Activated CD4-positive, alpha-beta T cell treated with anti-CD3 and anti-CD28 coated beads, Interleukin-2, amount 50 U/mL, for 4 hours (primary cell): ENCODE measurements at places on chromosomes 5 and 9.

DNA sequence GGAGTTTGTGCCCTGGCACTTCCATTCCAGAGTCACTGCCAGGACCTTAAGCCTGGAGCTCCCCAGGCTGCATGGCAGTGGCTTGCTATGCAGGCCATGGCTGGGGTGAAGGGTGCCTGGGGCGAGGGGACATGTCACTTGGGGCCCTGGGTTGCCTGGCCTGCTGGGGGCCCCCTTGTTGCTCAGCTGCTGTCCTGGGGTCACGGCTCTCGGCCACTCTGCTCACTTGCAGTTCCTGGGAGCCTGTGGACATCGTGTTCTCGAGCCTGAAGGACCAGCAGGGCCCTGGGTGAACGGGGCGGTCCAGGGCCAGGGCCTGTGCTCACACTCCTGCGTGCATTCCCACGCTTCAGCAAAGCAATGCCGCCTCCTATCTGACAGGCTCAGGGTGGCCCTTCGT lies 14.5 kb upstream of the SLC2A6 start:
- no peak for DNase-seq

DNA sequence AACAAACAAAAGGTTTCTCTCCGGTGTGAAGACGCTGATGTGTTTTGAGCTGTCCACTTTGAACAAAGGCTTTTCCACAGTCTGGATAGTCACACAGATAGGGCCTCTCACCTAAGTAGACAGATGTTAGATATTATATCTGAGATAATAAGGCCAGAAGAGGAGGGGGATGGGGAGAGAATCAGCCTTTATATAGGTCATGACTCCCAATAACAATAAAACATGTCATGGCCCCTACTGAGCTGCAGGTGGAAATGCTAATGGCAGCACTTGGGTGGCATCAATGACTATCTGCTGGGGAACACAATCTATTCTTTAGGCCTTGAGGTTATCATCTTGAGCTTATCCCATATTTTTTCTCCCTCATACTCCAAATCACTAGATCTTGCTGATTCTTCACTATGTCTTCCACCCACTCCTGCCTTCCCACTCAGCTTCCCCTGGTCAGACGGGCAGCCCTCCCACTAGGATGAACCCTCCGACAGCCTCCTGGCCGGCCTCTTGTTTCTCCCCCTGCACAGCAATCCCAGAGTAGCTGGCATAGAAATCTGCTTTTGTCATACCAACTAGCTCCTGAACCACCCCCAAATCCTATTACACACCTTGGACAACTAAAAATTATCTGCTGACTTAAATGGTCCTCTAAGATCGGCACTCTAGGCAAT lies 11.5 kb upstream of the SLC35D2 start:
- no peak for DNase-seq

GRCh38 chr9:34988218-34989002 lies 1.1 kb upstream of the DNAJB5 start:
- DNase-seq = peak; percentile 47

DNA sequence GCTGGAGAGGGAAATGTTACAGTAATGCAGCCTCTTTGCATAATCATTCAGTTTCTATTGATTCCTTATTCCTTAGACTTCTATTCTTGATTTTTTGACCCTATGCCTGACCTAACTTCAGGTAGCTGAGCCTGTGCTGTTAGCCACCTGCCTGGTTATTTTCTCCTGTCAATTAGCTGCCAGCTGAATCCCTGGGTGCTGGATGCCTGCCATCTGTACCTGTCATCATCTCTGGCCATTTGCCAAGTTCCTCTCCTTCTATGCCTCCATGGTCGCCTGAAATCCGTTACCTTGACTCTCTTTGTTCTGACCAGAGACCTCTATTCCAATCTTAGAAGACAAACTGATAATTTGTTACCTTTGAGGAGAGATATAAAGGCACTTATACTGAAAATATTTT lies 178.3 kb downstream of the CAVIN4 start:
- DNase-seq = no peak

DNA sequence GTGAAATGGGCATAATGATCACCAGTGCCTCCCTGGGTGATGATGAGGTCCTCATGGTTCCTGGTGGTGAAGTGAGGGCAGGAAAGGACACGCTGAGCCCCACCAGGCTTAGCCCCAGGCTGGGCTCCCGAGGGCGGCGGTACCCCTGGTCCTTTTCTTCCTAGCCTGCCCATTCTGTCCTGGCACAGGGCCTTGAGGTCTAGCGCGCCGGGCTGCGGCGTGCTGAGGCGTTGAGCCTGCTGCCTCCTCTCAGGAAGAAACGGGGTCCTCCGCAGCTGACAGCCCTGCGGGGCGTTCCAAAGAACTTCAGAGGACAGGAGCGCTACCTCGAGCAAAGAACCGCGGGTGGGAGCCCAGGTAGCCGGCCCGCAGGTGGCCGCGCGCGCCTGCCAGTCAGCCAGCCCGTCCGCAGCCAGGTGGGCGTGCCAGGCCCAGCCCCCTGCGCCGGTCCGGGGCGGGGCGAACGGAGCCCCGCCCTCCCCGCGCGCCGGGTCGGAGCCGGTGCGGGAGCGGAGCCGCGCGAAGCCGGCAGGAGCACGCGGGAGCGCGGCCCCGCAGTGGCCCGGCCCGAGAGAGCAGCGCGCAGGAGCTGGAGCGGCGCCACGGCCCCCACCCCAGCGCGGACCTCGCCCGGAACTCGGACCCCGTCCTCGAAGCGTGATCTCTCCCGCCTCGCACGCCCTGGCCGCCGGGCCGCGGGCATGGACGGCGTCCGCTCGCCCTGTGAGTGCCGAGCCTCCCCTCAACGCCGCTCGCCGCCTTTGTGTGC lies at the start of gene WNK2:
Gene WNK2 (plus strand): TSS at position 477 of the 769 bp plus-strand sequence. CDS start 791 bp downstream, outside the sequence.
- DNase-seq = no peak
